ENCODE measurements at places on chromosomes 6 and 20. TPM values are rescaled to one million over a fixed set of nuclear protein-coding genes. Genes with fewer than 3 reads are reported as not detected.

HCK gene
- total RNA-seq, result not detected

POPDC3 gene
- total RNA-seq, result 14.8 TPM

DEFB125 gene
- total RNA-seq, result not detected

JPH2 gene
- 41.1 TPM for total RNA-seq

MAP7 gene
- total RNA-seq, result 27.5 TPM

HLA-DQA1 gene
- not detected for total RNA-seq

LTV1 gene
- 15.4 TPM for total RNA-seq

SSTR4 gene
- total RNA-seq, result not detected

CST7 gene
- total RNA-seq, result not detected

GMPR gene
- total RNA-seq, result 2.0 TPM

LTA gene
- not detected for total RNA-seq

EYS gene
- total RNA-seq, result not detected

TMEM217 gene
- total RNA-seq, result 5.3 TPM

ARMH2 gene
- not detected for total RNA-seq

EBF4 gene
- 5.1 TPM for total RNA-seq

PGC gene
- not detected for total RNA-seq

C20orf144 gene
- total RNA-seq, result 0.20 TPM

NKX2-4 gene
- total RNA-seq, result not detected

VARS2 gene
- 60.3 TPM for total RNA-seq

LAMP5 gene
- not detected for total RNA-seq

TCF19 gene
- total RNA-seq, result 26.0 TPM

CPNE1 gene
- 271 TPM for total RNA-seq

TFAP2B gene
- not detected for total RNA-seq

PHACTR1 gene
- not detected for total RNA-seq

MAFB gene
- total RNA-seq, result not detected

HLA-DQB1 gene
- 5.9 TPM for total RNA-seq

ZNF334 gene
- total RNA-seq, result 3.8 TPM

TOX2 gene
- total RNA-seq, result 30.1 TPM

SLC35D3 gene
- total RNA-seq, result not detected

LY86 gene
- not detected for total RNA-seq

HCRTR2 gene
- total RNA-seq, result not detected

C6orf132 gene
- 53.9 TPM for total RNA-seq

TRAM2 gene
- total RNA-seq, result 40.9 TPM

ZFP57 gene
- total RNA-seq, result 1.1 TPM

KIF25 gene
- total RNA-seq, result not detected

PNPLA1 gene
- not detected for total RNA-seq

SIRPB2 gene
- 4.5 TPM for total RNA-seq

SPTLC3 gene
- total RNA-seq, result 8.5 TPM

NTSR1 gene
- total RNA-seq, result 0.98 TPM

NEURL2 gene
- 9.2 TPM for total RNA-seq

ERVFRD-1 gene
- not detected for total RNA-seq

GPR6 gene
- total RNA-seq, result not detected

LY6G6F gene
- not detected for total RNA-seq

SAMD3 gene
- total RNA-seq, result not detected

MMP24 gene
- 0.45 TPM for total RNA-seq

SLC25A27 gene
- total RNA-seq, result 25.0 TPM
